ACHN (cell line): ENCODE measurements at places on chromosomes 16 and 17.
A peak's percentile ranks its signal among the peaks of the same experiment; 100 is the strongest.

DNA sequence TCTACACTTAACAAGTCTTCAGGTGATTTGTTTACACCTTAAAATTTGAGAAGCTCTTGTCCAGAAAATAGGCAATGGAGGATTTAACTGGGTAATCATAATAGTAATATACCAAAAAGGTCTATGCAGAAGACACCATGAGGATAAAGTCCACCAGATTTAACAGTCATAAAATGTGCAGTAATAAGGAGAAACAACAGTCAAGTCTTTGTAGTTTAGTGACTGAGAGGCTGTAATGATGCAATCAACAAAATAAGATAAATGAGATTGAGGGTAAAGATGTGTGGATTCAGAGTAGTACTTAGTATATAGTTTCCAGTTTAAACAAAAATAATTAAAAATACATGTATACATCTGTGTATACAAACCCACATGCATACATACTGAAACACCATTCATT is 91.2 kb downstream of the STXBP4 start:
- DNase-seq, result no peak

- no peak for DNase-seq
Observed at GRCh38 chr16:2085669-2086068, 37.9 kb downstream of the TSC2 start.

DNA sequence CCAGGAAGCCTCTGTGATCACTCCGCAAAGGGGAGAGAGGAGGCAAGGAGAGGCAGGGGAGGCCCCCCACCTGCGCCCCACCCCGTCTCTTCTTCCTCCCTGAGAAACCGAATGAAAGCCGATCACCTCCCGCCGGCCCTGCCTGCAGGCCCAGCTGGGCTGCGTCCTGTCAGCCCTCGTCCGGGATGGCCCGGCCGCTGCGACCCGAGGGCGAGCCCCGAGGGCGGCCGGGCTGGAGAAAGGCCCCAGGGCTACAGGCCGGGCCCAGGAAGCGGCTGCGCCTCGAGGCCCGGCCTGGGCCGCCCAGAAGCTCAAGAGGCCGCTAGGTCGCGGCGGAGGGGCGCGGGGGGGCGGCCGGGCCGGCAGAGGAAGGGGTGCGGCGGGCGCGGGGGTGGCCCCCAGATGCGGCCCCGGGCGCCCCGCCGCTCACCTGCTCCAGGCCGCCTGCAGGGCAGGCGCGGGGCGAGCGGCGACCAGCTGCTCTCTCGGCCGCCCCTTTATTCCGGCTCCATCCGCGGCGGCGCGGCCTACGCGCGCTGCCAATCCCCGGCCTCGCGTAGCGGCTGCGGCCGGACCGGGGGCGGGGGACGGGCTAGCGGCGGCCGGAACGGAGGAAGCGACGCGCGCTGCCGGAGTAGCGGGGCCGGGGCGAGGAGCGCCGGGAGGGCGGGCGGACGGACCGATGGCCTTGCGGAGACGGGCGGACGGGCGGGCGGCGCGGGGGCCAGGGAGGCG is at the start of gene ZNF319:
Gene ZNF319, minus strand, starts transcription at position 702 of the 735 bp plus-strand sequence. CDS start 2,407 bp downstream, outside the sequence.
- peak; percentile 34 for DNase-seq

- no peak for DNase-seq
Observed at GRCh38 chr16:58960484-58960883, 226.4 kb upstream of the GOT2 start.

- DNase-seq, result no peak
Observed at GRCh38 chr17:2108170-2108569, 53.3 kb downstream of the HIC1 start.

GRCh38 chr16:19147627-19148026 is 20.4 kb upstream of the SYT17 start:
- no peak for DNase-seq

DNA sequence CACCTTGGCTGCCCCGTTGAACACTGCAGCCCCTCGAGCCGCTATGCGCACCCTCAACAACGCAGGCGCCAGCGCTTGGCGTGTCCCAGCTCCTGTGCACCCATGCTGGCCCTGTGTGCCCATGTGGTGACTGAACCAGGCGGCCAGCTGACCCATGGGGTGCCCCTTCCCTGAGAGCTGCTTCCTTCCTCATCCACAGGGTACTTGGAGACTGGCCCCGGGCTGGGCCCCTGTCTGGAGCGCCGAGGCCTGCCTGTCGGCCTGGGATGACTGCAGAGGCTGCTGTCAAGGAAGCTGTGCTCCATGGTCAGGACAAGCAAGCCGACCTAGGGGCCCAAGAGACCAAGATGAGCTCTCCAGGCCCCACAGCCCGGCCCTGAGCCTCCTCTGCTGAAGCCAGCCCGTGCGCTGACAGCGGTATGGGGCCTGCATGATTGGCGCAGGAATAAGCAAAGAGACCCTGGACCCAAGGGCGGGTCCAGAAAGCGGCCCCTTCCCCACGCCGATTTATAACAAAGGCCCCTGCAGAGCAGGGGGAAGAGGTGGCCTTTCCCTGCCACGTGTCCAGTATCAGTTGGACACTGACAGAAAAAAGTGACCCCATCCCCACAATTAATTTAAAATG is 21.6 kb upstream of the BAHCC1 start:
- no peak for DNase-seq

DNA sequence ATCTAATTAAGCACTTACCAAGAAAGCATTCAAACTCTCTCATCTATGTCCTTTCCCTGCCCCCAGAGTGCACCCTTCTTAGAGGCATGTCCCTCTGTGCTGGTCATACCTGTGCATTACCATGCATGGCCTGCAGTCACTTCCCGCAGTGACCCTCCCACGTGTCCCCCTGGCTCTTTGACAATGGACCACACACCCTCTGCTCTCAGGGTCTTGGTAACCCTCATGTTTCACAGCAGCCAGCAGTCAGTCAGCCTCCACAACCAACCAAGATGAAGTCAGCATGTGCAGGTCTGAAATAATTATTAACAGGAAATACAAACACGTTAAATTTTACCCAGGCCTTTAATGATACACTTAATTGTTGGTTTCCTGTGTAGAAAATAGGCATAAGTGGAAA is 10.1 kb downstream of the KRT33A start:
- no peak for DNase-seq

- DNase-seq, result no peak
Observed at GRCh38 chr17:4599505-4600281, 15.4 kb downstream of the SMTNL2 start.

DNA sequence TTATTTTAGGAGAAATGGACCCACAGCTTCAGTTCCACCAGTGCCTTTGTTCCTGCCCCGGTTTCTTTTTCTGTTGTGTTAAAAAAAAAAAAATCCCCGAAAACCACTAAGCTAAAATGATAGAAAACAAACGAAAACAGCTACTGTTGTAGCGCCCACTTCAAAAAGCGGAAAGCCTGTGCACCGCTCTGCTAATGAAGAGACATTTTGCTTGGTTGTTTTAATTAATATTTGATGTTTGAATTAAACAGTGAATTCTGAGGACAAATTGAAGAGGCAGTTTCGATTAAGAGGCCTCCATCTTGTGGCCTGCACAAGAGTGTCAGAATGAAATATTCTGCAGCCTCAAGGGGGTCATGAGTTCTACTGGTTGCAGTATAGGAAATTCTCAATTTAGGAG is 186.7 kb downstream of the RPTOR start:
- DNase-seq, result no peak

DNA sequence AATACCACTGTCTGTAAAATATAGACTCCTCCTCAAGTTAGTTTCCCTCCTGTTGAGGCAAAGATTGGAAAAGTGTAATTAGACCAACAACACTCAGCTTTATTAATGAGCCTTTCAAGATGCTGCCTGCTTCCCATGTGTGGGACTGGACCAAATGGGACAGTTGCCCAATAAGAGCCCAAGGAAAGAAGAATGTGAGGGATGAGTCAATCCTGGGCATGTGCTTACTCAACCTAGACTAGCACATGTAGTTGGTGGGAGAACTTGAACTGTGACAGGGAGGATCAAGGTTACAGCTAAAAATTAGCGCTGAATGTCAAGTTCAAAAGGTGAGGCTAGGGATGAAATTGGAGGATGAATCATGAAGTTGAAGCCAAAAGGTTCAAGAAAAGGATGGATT is 435.5 kb downstream of the CA10 start:
- no peak for DNase-seq

- DNase-seq, result no peak
Observed at GRCh38 chr16:85332175-85332574, 219.9 kb upstream of the CIBAR2 start.

- no peak for DNase-seq
Observed at GRCh38 chr16:11674001-11674817, 6.0 kb downstream of the SNN start.

GRCh38 chr17:77569846-77570564 is 388.5 kb upstream of the TNRC6C start:
- DNase-seq, result no peak

DNA sequence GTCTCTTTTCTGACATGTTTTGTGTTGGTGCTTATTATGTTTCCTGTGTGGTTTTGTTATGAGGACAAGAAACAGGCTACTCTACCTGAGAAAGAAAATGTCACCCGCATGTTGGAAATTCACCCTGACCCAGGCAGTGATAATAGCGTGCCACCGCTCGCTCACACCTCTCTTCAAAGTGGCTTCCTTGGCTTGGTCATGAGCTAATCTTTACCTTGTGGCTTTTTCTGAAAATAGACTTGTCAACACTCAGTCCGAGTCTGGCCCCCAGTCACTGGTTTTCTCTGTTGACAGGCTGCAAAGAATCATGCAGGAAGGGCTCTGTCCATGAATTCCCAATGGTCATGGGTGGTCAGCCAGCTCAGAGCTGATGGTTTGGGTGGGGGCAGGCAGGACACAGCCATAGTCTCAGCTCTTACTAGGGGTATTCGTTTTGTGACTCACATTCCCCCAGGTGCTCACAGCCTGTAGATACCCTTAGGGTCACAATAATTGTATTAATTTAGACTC is 121.3 kb upstream of the CACNG5 start:
- peak; percentile 58 for DNase-seq

- DNase-seq, result no peak
Observed at GRCh38 chr17:73514146-73514863, 129.9 kb downstream of the SDK2 start.

DNA sequence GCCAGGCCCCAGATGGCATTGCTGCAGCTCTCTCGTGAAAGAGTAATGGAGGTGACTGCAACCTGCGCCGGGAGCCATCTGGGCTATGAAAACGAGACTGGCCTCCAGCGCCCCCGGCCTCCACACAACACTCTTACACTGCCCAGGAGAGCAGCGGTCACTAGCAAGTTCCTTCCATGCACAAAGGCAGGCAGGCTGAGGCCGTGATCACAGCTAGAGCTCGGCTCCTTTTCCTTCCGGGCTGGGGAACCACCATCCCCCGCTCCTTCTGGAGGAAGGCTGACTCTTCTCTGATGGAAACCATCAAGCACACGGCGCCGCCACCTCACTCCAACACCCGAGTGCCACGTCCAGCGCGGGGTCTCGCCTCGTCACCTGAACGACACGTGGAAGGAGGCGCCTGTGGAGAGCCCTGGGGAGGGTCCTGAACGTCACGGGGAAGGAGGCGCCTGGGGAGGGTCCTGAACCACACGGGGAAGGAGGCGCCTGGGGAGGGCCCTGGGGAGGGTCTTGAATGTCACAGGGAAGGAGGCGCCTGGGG is 61.9 kb downstream of the KLHDC4 start:
- DNase-seq, result no peak

DNA sequence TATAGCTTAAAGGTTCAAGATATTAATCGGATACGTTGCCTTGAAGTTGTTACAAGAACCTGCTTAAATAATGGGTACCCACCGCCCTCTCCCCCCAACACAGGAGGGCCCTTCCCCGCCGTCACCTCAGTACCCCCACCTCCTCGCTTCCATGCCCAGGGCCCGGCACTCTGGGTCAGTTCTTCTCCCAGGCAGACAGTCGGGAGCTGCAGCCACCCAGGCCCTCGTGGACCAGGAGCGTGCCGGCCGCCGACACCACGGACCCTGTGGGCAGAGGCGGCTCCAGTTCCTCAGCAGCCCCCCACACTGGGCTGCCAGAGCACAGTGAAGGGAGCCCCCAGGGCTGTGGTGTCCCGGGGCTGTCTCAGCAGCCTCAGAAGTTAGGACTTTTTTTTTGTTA is 80.9 kb upstream of the ZNF750 start:
- no peak for DNase-seq

DNA sequence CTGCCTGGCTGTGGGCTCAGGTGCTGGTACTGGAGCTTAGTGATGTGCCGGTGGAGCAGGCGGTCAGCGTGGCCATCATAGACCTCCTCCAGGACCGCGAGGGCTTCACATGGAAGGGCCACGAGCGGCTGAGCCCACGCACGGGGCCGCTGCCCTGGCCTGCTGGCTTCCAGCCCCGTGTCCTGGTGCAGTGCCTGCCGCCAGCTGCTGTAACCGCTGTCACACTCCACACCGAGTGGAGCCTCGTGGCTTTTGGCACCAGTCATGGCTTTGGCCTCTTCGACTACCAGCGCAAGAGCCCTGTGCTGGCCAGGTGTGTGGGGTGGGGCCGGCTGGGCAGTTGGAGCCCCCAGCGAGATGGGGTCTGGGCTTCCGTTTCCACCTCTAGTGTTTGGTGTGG is 12.0 kb downstream of the LLGL1 start:
- DNase-seq, result no peak

- no peak for DNase-seq
Observed at GRCh38 chr17:2721603-2722002, 10.0 kb upstream of the CLUH start.

DNA sequence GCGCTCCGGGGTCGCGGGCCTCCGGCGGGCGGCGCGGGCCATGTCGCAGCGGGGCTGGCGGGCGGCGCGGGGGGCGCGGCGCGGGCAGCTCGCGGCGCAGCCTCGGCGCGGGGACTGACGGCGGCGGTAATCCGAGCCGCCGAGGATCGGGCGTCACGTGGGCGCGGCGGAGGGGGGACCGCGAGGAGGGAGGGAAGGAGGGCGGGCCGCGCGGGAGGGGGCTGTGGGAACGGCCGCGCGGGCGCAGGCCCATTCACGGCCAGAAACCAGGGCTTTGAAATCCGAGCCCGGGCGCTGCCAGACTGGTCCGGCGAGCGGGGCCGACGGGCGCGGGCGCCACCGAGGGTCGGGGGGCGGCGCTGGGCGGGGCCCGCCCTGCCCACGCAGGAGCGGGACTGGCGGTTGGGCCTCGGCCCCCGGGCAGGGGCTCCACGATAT is at the start of gene MTSS2:
Gene MTSS2, minus strand, starts transcription at position 116 of the 438 bp plus-strand sequence. CDS start 262 bp downstream, outside the sequence.
- peak; percentile 89 for DNase-seq

DNA sequence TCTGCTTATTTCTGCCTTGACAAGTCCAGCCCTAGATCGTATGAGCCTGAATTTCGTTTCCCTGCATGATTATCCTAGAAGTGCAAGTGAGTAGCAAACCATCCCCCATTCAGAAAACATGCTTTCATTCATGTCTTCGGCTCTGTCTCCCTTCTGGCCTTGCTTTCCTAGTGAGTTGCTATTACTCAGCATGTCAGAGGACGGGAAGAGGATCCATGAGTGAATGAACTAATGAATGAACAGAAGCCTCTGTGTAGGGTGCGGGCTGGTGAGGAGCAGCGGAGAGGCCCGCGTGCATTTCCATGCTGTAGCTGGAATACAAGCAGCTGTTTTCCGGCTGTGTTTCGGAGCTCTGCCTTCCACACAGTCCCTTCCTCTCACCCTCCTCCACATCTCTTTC is 155.7 kb upstream of the NOL11 start:
- no peak for DNase-seq

- DNase-seq, result no peak
Observed at GRCh38 chr17:11330006-11330405, 89.0 kb downstream of the SHISA6 start.

- no peak for DNase-seq
Observed at GRCh38 chr17:28938552-28938951, 12.8 kb downstream of the PHF12 start.
